NCI-H524 (cell line): ENCODE measurements at places on chromosomes 5 and 9.

GRCh38 chr9:36109071-36109470, 27.5 kb upstream of the GLIPR2 start:
- no peak for DNase-seq

- no peak for DNase-seq
These were observed 494.9 kb upstream of the MEF2C start for GRCh38 chr5:89377767-89378455.

DNA sequence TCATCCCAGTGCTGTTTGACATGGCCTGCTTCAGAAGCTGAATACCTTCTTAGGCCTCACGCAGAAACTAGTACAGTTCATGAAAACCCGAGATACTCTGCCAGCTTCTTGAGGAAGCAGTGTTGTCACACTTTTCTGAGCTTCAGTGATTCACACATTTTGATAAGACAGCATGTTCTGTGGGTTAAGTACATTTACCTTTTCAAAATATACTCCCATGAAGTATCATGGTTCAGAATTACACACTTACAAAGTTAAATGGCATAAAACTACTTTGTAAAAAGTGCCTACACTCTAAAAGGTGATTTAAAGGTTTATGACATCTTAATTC, 56.9 kb downstream of the VCAN start:
- DNase-seq = no peak

DNA sequence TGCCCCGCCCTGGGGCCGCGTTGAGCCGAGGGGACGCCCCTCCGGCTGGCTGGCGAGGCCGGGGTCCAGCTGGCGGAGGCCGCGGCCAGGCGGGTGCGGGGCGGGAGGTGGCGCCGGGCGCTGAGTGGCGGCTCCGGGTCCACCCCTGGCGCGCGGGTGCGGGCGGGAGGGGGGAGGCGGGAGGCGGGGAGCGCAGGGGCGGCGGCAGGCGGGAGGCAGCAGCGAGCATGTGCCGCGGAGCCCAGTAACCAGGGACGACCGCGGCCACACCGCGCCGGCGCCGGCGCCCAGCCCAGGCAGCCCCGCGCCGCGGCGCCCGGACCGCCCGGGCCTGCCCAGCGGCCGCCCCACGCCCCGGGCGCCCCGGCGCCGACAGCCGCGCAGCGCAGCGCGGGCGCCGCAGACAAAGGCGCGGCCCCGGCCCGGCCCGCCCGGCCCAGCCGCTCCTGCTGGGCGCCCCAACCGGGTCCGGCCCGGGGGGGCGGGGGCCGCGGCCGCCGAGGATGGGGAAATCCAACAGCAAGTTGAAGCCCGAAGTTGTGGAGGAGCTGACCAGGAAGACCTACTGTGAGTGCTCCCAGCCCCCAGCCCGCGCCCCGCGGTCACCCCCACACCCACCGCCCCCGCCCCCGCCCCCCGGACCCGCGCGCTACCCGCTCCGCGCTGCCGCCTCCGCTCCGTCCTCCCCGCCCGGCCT, at the start of gene NCS1:
NCS1 (plus strand) TSS at position 244 of the 697 bp plus-strand sequence; CDS start at position 504, 260 bp downstream.
- no peak for DNase-seq

DNA sequence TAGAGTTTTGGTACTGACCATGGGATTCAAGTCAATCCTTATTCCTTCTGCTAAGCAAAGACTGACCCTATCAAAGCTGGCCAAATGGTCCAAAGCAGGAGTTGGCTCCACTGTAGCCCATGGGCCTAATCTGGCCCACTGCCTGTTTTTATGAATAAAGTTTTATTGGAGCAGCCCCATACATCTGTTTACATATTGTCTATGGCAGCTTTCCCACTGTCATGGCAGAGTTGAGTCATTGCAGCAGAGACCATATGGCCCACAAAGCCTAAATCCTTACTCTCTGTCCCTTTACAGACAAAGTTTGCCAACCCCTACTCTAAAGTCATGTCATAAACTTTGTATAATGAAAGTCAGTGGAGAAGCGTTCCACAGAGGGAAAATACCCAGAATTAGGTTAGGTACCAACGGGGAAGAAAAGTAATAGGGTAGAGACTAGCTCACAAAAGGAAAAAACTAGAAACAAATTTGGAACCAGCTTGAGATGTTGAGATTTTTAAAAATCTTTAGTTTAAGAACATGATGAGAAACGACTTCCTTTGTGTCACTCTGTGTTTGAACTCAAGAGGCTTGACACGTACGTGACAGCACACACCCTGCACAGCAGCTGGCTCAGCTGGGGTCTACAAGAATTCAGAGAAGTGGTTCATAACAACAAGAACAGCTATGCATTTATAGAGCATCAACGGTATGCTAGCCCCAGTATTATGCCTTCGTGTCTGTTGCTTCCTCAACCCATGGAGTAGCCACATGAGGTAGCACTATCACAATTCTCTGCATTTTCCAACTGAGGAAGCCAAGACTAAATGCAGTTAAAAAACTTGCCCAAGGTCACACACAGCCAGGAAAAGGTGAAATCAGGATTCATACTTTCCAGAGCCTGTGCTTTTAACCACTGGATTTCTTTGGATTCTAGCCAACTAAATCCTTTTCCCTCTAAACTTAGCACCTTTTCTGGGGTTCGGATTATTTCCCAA, 198.9 kb upstream of the WWC1 start:
- DNase-seq = peak; percentile 10

DNA sequence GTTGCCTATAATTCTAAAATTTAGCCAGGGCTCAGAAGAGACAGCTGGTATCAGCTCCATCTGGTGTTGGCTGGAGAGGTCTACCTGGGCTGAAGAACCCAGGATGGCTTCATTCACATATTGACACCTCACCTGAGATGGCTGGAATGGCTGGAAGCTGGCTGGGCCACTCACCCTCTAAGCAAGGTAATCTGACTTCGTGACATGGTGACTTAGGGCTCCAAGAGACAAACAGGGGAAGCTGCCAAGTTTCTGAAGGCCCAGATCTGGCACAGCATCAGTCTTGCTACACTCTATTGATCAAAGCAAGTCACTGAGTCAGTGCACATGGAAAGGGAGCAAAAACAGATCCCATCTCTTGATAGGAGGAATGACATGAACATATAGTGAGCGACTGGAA, 102.3 kb downstream of the EPB41L4A start:
- DNase-seq = no peak

- no peak for DNase-seq
These were observed 13.0 kb downstream of the RGS7BP start for GRCh38 chr5:64518793-64519192.

DNA sequence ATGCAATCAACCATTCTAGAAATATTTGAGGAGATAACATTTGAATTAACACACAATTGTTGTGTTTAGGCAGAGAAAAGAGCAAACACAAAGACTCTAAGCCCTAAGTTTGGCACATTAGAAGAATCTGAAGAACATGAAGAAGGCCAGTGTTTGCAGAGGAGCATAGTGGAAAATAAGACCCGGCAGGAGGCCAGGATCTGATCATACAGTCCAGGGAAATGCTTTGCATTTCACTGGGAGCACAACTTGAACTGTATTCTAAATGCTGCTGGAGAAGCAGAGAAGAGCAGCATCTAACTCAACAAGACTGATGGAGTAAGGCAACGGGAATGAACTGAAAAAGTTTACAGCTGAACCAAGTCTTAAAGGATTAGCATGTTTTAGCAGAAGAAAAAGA, 463.4 kb downstream of the ZNF608 start:
- no peak for DNase-seq

GRCh38 chr5:150671509-150672236, 10.6 kb downstream of the MYOZ3 start:
- DNase-seq = peak; percentile 24

DNA sequence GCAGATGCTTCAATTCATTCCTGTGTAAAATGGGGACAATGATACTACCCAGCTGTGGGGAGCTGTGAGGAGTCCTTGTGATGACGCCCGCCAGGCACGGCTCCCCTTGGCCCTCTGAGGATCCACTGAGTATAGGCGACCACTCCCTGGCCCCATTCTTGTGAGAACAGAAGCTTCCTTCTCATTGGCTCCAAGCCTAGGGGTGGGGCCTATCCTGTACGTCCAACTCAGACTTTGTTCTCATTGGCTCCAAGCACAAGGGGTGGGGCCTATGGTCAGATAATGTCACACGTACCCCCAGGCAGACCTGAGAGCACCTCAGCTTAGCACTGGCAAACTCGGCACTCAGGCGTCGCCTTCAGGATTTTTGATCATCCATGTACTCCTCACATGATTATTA, 232.9 kb upstream of the MVB12B start:
- DNase-seq = no peak

GRCh38 chr9:15153961-15154360, 153.1 kb downstream of the TTC39B start:
- DNase-seq = no peak

GRCh38 chr5:148746826-148747535, 79.4 kb upstream of the ADRB2 start:
- DNase-seq = peak; percentile 18

DNA sequence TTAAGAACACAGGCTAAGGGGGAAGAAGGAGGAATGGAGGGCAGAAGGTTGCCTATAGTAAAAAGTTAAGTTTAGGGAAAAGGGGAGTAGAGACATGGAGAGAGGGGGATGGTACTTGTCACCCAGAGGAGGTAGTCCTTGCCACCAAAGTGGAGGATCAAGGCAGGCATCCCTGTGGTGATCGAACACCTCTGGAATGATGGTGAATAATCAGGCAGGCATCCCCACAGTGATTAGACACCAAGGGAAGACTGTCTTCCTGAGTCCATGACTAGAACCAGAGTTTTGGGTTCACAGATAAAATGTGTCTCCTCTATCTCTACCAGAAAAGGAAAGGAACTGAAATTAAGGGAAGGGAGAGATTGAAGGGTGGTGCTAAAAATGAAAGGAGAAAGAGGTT, 19.2 kb upstream of the HMGCS1 start:
- DNase-seq = no peak

DNA sequence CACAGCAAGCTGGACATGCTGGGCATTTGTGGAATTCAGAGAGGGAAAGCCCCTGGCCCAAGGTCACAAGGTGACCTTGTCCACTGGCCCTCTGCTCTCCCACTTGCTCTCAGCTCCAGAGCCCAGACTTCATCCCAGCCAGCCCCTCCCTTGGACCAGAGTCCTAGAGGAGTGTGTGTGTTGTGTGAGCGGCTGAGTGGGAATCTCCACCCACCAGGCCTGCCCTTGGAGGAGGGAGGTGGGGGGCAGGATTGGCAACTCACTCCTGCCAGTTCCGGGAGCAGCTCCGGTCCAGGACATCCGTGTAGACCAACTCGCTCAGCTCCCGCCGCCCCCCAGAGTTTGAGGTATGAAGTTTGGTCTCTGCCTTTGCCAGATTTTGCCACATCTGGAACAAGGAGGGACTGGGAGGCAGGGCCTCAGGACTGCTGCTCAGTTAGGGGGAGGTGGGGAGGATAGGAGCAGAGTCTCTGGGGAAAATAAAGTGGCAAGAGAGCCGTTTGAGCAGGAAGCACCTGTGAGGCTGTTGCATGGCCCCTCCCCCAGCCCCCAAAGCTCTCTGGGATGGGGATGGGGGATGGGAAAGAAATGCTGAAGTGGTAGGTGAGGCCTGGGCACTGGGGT, 1.4 kb downstream of the MZB1 start:
- no peak for DNase-seq

DNA sequence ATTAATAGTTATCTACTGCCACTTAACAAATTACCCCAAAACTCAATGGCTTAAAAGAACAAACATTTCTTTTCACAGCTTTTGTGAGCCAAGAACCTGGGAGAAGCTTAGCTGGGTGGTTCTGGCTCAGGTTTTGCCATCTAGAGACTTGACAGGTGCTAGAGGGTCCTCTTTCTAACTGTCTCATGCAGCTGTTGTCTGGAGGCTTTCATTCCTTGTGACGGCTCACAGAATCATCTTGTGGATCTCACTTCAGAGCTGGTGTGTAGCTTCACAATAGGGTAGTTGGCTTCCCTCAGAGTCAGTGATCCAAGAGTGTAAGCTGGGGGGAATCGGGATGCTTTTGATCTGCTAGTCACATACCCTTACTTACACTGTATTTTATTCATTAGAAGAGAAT, 81.2 kb upstream of the APC start:
- DNase-seq = no peak

DNA sequence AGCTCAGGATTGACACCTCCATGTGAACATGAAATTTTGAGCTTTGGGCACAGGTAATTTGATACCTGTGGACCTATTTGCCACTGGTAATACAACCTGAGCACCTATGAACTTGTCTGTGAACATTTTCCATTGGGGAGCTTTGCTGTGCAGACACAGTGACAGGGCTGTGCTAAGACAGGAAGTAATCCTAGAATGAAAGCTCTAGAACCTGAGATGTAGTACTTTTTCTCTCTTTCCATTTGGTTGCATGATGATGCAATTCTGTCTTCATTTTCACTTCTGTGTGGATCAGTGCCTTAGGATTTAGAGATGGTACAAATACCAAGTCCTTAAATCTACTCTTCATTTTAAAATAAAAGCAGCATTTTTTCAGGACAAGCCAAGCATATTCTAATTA, 216.9 kb downstream of the NR3C1 start:
- DNase-seq = no peak

- no peak for DNase-seq
These were observed 182.2 kb downstream of the TMC1 start for GRCh38 chr9:72703574-72703973.

- no peak for DNase-seq
These were observed 1.5 kb downstream of the NEK6 start for GRCh38 chr9:124259158-124259808.

GRCh38 chr5:146675636-146676035, 159.6 kb upstream of the GPR151 start:
- no peak for DNase-seq

DNA sequence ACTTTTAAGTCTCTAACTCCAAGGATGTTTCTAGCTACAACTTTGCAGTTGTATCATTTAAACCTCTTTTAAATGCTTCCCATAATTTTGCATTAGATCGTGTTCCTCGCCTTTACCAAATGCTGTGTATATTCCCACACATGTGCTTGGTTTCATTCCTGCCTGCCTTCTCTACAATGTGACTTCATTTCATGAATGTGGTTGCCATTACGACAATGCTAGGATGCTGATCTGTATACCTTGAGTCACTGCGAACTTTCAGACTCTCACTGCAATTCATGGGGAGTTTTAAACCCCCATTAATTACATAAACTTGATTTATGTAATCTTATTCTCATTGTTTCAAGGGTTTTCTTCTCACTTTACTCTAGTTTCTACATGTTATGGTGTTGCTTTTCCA, 50.3 kb downstream of the UBE2QL1 start:
- DNase-seq = no peak

DNA sequence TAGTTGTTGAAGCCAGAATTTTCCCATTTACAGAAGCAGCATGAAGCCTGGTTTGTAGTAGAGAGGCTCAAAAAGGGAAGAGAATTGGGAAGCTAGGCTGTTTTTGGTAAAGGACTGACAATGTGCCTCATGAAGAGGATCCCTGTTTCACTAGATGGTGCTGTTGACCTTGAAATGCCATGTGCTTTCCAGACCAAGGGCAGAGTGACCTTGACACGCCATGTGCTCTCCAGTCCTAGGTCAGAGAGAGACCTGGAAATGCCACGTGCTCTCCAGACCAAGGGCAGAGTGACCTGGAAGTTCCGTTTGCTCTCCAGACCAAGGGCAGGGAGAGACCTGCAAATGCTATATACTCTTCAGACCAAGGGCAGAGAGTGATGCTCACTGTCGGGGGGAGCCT, 32.0 kb downstream of the UNC13B start:
- no peak for DNase-seq

DNA sequence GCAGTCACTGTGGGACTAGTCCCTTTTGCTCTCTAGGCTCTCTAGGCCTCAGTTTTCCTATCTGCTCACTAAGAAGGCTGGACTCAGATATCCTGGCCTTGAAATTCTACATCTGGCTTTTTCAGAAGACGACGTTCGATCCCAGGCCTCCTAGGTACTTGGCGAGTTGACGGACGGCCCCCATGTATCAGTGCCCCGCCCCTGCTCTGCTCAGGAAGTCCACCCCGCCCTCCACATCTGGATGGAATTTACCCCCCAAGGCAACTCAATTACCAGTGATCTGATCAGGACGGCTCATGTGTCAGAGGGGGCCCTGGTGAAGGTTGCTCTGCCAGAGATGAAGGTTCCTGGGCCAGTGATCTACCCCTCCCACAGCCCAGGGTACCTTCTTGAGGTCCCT, 44.1 kb upstream of the SYNPO start:
- DNase-seq = no peak
